Stimulated activated CD8-positive, alpha-beta memory T cell treated with anti-CD3 and anti-CD28 coated beads, Interleukin-15, amount 100 ng/mL, for 48 hours (primary cell): ENCODE measurements at places on chromosomes 7 and 10.

DNA sequence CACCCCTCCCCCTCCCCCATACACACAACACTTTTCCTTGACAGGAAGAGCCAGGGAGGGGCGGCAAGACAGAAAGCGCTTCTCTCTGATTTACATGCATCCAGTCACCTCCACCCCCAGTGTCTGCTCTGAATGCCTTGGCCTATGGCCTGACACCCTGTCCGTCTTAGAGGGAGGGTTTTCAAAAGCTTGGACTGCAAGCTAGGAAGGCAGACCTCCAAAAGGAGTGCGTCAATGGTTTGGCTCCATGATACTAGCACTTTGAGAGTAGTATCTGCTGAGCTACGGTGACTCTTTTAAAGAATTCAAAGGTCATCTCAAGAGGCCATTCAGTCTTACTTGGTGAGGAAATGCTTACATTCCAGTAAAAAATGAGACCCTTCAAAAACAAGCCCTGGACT is 20.3 kb upstream of the PAX2 start:
- DNase-seq = no peak

GRCh38 chr7:5082806-5083205 is 37.1 kb downstream of the RBAK start:
- no peak for DNase-seq

DNA sequence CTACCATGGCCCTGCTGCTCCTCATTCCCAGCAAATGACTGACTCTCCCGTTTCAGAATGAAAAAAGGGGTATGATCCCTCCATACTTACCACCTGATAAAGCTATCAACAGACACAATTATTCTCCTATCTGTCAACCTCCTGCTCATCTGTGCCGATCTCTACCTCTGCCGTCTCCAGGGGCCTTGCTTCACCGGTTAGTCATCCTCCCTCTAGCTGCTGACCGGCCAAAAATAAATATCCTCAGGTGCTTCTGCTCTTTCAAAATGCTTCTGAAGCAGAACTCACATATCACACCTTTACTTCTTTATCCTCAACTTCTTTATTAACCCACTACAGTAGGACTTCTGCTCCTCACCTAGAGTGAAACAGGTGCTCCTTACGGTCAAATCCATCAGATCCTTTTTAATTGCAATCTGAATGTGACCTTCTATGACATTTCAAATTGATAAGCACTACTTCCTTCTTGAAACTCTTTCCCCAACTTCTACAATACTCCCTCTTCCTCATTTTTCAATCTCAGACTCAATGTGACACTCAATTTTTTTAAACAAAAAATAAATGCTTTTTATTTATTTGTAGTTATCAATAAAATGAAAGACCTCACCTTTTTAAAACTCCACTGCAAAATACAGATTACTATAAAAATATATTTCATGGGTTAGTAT is 63.2 kb downstream of the LMBR1 start:
- DNase-seq = no peak

DNA sequence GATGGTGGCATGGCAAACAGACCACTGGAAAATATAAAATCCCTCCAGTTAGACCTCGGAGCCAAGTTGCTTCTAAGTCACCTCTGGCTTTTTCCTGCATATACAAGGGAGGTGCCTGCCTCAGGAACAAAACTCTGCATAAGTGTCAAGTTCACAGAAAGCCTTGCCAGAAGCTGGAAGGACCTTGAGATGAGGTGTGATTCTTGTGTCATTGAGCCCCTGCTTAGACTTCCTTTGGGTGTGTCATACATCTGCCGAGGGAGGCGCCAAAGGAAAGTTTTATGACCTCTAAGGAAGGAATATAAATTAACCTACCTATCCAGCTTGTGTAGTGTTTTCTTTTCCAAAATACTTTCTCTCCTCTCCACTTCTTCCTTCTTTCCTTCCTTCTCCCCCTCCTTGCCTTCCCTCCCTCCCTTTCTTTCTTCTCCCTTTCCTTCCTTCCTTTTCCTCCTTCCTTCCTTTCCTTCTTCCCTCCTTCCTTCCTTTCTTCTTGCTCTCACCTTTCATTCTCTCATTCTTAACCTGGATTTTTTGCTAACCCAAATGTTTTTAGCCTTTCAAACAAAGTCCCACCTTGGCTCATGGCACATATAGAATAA is 75.2 kb downstream of the TRIL start:
- no peak for DNase-seq

DNA sequence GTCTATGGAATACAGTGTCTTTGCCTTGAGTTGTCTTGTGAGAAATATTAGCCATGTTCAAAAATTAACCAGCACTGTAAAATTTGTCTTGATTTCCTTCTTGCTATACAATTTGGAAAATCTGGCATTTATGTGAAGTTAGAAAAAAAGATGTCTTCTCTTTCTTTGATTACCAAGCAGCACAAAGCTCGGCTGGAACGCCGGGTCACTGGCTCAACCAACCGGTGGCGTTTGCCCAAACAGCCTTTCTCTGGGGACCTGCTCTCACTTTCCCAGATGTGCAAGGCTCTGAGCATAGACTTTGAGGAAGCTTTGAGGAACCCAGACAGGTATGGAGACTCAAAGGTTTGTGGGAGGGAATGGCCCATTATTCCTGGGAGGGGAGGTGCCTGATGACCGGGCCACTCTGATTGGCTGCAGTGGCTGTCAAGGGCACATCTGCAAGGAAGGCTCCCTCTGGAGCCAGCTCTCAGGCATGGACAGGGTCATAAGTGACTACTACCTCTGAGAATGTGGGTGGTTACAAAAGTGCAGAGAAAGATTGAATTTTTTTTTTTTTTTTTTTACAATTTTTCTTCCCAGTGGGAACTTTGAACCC is 5.6 kb downstream of the BTBD16 start:
- no peak for DNase-seq

- peak; percentile 34 for DNase-seq
Measured at GRCh38 chr10:35216303-35216905, 89.8 kb downstream of the CREM start.

- no peak for DNase-seq
Measured at GRCh38 chr10:126781450-126782216, 111.1 kb upstream of the C10orf90 start.

DNA sequence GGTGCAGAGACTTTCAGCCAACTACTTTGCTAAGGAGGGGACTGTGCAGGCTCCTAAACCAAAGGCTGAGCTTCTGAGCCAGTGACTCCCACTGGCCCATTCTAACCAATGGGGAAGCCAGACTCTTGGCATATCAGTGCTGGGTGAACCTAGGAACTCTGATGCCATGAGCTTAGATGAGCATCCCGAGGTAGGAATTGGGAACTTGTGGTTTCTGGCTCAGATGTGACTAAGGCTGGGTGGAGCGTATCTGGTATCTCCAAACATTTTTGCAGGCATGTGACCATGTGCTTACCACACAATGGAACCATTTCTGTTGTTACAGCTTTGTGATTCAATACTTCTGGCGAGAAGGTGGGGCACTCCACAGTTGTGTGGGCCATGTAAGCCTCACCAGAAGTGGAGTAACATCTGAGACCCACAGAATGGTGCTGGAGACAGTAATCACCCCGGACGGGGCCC is 2.5 kb upstream of the AVPI1 start:
- DNase-seq = no peak

DNA sequence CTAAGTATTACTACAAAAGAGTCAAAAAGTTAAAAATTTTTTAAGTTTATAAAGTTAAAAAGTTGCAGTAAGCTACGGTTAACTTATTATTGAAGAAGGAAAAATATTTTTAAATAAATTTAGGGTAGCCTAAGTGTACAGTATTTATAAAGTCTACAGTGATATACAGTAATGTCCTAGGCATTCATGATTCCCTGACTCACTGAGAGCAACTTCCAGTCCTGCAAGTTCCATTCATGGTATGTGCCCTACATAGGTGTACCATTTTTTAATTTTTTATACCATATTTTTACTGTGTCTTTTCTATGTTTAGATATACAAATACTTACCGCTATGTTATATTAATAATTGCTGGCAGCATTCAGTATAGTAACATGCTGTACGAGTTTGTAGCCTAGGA is 92.3 kb downstream of the CTNNA3 start:
- no peak for DNase-seq

DNA sequence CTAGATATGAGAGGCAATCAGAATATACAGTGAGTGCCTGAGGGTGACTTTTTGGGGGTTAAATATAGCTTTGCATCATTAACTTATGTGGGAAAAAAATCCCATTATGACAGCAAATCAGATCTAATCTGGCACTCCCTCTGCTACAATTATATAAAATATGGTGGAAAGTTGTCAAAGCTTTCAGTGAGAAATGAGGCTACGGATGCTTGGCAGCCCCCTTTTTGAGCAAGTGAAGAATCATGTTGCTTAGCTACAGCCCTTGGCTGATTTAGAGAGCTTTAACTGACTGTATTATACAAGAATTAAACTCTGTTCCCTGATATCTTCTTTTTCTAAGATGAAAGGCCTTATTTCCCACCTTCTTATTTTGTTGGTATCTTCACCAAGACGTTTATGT is 57.4 kb downstream of the GPR158 start:
- DNase-seq = no peak

DNA sequence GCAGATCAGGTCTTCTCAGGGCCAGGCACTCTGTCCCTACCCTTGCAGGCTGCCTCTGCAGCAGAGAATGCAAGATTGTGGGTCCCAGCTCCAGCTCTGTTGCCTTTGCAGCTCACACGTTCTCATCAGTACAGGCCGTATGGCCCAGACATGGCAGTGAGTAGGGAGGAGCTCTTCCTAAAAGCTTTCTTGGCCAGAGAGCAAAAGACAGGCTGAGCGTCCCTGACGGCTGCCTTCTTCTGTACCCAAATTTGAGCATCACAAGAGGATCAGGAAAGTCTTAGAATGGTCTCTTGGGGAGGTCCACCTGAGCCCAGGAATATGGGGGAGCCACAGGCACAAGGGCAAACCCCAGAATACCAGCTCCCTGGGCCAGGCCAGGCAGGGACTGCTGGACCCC is 266.3 kb upstream of the ZMIZ1 start:
- DNase-seq = no peak

- DNase-seq = no peak
Measured at GRCh38 chr7:78055001-78055573, 256.5 kb downstream of the PHTF2 start.

DNA sequence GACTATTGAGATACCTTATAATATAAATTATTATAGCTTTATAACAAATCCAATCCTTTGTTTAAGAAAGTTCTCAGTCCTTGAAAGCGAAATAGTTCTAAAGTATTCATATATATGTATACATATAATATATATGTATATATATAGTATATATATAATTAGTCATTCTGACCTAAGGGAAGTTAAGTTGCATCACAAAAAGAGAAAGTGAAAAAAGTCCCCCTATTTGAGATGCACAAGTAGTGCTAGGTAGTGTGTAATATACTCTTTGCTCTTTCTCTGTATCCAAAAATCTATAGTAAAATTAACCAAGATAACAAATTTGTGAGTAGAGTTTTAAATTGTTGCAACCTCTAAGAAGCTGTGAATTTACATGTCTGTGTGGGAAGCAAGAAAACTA is 13.3 kb upstream of the IFIT1B start:
- DNase-seq = no peak

DNA sequence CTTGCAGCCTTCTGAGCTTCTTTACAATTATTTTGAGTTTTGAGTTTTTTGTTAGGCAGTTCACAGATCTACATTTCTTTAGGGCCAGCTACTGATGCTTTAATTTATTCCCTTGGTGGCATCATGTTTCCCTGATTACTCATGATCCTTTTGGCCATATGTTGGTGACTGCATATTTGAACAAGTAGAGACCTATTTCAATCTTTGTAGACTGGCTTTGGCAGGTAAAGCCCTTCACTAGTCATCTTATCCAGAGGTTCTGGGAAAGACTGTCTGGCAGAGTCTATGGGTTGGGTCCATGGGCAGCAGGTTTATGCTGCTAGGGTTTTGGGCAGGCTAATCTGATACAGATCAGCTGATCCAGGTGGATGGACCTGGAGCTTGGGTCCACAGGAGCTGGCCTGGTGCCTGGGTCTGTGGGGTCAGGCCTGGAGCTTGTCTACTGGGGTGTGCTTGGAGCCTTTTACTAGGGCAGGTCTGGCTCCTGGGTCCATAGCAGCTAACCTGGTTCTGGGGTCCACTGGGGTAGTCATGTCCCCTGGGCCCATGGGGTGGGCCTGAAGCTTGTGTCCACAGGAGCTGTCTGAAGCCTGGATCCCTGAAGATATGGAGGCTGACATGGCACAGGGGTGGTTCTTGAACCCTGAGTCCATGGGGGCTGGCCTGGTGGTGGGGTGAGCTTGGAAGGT is 72.7 kb downstream of the GPR85 start:
- DNase-seq = no peak

DNA sequence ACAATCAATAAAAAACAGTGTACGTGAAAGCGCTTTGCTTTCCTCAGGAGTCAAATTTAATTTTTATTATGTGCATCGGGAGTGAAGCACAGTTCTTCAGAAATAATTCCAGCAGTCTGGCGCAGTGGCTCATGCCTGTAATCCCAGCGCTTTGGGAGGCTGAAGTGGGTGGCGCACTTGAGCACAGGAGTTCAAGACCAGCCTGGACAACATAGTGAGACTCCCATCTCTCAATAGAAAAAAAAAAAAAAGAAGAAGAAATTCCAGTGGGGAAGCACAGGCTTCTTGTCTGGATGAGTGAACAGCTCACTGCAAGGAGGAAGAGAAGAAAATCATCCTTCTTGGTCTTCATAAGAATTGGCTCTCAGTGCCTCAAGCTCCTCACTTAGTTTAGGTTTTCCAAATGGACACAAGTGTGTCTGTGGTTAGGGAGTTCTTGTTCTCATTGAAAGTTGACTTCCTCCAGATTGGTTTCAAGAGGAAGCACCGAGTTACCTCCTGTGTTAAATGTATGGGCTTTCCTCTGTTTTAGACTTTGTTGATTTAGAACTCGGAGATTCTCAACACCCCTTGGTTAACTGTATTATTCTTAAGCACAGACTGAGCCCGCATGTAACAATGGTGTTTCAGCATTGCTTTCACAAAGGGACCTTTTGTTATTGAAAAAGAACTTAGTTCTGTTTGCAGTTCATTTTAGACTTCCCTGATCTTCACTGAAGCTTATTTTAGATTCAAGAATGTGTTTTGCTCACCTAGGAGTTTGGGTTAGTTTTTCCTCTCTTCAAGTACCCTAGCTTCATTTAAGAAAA is 28.0 kb downstream of the LMTK2 start:
- no peak for DNase-seq

- no peak for DNase-seq
Measured at GRCh38 chr7:83204715-83205114, 42.0 kb upstream of the PCLO start.

DNA sequence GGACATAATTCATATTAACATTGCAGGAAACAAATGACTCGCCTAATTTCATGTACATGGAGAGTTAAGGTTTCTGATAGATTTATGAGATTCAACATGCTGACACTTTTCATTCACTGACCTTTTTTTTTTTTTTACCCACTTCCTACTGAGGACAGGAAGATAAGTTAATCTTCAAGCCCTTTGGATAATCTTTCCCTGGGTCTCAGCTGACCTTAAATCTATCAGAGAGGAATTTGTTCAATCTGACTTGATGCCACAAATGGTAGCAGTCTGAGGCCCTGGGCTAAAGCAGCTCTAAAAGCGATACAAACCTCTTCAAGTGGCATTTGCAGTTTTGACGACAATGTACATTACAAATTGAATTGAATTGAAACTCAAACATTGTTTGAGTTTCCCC is 493.3 kb upstream of the SORCS1 start:
- DNase-seq = no peak
